ENCODE measurements at places on chromosomes 16 and 17. TPM values are rescaled to one million over a fixed set of nuclear protein-coding genes. Genes with fewer than 3 reads are reported as not detected.

DNA sequence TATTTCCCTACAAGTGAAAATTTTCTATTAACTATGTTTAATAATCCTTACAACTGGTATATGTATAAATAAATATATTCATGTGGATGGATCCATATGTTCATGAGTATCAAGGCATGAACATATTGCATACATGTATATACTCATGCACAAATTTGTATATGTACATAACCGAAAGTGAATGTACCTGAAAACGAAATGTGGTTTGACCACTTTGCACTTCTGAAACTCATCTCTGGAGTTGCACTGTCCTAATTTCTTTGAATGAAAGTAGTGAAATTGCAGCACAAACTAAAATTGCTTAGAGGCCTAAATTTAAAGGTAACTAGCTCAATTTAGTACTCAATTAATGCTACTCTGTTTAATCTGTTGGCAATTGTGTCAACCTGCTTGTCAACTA lies 27.4 kb upstream of the GNAO1 start:
- DNase-seq, result no peak

- no peak for DNase-seq
Measured at GRCh38 chr16:66229651-66230050, 136.8 kb upstream of the CDH5 start.

DNA sequence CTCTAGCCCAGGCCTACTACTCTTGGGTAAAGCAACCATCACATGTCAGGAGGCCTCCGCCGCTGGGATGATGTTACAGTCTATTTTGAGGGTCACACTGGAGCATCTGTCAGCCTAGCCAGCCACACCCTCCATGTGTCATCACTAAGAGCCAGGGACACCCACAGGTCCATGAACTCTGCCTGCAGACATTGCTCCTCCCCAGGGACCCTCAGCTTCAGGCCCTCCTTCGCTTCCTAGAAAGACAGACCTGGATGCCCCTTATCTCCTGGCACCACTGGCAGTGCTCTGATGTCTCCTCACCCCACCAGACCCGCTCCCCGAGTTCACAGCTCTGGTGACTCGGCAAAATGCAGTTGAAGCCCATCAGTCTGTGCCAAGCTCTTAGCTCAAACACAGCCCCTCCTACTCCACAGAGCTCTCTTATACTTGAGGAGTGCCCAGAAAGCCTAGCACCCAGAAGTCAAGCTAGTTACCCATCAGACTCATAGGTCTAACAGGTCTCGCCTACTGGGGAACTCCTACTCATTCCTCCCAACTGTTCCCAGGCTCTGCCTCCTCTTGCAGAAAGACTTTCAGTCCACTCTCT lies 5.9 kb downstream of the RANBP10 start:
- no peak for DNase-seq

DNA sequence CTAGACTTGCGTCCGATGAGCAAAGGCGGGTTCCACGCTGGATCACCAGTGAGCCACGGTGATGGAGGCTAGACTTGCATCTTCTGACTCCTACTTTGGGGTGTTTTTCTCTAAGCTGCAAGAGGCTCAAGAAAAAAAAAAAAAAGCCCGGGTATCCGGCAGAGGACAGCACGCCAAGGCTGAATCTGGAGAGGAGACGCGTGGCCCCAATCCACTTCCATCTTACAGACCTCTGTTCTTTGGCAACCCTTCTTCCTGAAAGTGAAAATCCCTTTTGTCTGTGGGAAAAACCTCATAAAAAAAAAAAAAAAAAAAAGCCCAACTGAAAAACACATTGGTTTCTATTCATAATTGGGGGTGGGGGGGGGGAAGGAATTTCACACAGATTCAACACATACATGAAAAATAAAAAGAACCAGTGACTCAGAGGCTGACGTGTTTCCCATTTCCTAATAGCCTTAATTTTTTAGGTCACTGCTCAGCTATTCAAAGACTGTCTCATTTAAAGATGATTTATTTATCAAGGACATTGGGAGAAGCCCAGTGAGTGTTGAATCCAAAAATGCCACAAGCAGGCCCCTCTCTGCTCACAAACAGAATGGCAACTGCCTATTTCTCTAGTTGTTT lies 258.3 kb downstream of the FOXL1 start:
- no peak for DNase-seq

Gene BAIAP3
- 3.9 TPM for total RNA-seq

GRCh38 chr16:84700446-84701300 lies 873 bp downstream of the USP10 start:
- no peak for DNase-seq
